ENCODE measurements at places on chromosomes 2 and 18.

DNA sequence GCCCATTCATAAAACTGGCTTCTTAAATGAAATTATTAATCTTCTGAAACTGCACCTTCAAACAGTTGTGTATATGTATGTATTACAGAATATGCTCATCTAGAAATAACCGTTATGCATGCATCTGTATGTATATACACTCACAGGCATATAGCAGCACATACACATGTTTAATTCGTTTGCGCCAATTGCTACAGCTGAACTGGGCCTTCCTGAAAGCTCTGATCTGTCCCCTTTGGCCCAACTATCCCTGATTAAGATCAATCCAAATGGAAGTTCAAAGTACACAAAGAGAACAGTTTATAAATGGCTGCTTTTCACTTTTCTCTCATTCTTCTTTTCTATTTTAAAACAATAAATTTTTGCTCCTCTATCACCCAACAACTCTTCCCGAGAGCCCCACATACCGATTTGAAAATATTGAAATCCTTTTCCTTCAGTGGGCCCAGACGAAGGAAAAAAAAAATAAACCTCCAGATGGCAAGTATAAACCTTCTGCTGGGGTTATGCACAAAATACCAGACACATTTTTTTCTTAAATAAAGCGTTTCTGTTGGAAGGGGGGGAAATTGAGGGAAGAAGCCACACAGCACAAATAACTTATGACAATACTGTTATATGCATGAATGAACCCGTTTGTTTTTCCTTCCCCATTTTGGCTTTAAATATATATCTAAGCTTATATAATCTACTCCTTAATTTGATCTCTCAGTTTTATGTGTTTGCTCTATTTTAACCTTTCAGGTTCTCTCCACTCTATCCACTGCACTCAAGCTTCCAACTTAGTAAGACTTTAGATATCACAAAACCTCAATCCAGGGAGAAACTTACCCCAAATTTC lies 267.3 kb downstream of the TCF4 start:
- no peak for DNase-seq

- DNase-seq, result no peak
Measured at GRCh38 chr18:27583466-27583865, 398.4 kb upstream of the CHST9 start.

GRCh38 chr2:96119389-96119751 lies 3.0 kb upstream of the ADRA2B start:
- DNase-seq, result no peak

DNA sequence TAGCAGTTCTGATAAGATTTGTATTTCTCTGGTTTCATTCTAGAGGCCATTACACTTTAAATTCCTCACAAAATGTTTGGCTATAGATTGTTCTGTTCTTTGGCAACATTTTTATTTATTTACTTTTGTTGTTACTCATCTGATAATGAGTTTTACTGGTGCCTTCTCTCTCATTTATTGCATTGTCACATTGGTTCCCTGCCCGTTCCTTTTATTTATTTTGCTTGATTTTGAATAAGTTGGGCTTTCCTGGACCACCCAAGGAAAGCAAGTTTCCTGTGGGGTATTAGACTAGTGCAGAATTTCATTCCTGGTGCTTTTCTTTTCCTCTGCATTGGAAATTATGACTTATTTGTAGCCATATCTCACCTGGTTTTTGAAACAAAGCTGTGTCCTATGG lies 232.0 kb downstream of the SOCS6 start:
- DNase-seq, result no peak

DNA sequence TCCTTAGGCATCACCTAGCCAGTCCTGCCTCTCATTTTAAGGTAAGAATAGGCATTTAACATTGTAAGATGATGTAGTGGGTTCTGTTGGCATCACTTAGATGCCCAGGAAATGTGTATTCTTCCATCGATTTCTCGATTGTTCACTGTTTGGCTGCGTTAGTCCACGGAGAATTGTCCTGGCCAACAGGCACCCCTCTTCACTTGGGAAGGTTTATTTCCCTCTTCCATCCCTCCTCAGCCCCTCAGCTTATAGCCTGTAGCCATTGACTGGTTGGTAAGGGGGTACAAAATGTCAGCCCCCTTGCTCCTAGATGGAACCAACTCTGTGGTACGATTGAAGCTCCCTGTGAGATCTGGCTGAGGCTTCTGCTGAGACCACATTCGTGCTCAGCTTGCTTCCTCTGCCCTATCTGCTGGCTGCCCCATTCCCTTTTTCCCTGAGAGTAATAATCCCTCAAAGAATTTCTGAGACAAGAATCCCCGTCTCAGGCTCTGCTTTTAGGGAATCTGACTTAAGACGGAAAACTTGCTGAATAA lies 43.4 kb downstream of the PLEKHA3 start:
- DNase-seq, result no peak

- no peak for DNase-seq
Measured at GRCh38 chr18:35089891-35090550, 48.8 kb downstream of the MAPRE2 start.

- DNase-seq, result no peak
Measured at GRCh38 chr2:128326346-128326745, 7.7 kb upstream of the HS6ST1 start.

DNA sequence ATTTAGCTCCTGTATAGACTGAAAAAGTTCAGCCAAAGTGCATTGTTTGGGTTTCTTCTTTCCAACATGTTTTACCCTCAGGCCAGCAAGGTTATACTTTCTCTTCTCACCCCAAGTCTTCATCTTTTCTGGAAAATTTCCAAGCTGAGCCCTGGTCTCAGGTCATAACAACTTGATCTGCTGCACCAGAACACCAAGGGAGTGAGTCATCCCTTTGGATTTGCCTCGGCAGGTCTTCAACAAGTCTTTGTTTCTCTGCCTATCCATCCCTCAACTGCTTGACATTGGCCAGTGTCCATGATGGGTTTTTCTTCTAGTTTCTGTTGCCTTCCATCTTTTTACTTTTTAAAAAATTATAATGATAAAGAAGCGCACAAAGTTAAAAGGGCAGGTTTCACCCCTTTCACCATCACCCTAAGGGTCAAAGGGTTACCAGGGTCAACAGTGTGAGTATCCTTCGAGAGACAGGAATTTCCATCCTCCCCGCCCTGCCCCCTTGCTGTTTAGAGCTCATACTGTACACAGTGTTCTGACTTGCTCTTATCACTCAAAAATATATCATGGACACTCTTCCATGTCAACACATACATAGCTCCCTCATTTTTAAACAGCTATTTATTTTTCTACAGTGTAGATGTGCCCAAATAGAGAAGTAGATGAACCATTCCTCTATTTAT lies 5.7 kb upstream of the SPATS2L start:
- DNase-seq, result no peak

GRCh38 chr2:101463911-101464641 lies 10.8 kb downstream of the RFX8 start:
- DNase-seq, result no peak

GRCh38 chr2:14288016-14288415 lies 344.5 kb upstream of the LRATD1 start:
- no peak for DNase-seq

DNA sequence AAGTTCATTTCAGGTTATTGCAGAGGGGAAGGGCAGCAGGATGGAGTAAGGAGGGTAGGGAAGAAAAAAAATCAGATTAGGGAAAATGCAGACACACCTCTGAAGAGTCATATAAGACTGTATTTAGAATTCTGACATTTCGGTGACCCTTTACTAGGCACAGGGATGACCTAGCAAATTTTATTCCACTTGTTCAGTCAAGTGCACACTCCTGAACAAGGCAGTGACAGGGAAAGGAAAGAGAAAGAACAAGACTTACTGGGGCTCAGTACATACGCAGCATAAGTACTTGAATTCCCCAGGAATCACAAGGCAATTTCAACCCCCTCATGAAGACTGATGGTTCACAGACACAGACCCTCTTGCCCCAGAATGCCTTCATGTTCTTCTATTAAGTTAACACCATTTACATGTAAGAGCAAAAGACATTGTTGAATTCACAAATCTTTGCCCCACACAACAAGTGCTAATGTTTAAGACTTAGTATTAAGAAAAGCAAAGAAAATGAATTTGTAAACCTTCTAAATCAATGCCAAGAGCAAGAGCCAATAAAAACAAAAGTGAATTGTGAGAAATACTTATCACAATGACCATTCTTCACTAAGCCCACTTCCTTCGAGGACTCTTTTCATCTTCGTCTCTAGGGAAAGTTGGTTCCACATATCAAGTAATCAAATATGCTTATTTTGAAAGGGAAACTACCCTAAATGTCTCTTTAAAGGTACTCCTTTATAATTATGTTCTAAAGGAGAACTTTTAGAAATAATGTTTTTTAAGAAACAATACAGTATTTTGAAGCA lies 47.0 kb downstream of the COBLL1 start:
- DNase-seq, result no peak

DNA sequence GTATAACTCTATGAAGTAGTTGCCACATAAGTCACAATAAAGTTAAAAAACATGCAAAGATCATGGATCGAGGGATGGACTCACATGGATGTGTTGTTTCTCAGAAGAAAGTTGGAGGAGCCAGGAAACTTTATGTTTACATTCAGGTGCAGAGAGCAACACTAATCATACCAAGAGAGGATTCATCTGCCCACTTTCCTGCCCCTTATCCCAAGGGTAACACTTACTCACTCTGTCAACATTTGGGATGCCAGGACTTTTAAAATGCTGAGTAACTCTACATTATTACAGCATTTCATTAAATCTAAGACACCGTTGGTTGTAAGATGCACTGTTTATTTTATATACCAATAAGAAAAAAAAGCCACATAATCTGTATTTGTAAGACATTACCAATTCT lies 170.4 kb downstream of the KCNE4 start:
- no peak for DNase-seq

- no peak for DNase-seq
Measured at GRCh38 chr18:50527636-50528307, 32.1 kb upstream of the MAPK4 start.

- DNase-seq, result peak; percentile 18
Measured at GRCh38 chr2:207692206-207693065, 19.0 kb upstream of the CCNYL1 start.

DNA sequence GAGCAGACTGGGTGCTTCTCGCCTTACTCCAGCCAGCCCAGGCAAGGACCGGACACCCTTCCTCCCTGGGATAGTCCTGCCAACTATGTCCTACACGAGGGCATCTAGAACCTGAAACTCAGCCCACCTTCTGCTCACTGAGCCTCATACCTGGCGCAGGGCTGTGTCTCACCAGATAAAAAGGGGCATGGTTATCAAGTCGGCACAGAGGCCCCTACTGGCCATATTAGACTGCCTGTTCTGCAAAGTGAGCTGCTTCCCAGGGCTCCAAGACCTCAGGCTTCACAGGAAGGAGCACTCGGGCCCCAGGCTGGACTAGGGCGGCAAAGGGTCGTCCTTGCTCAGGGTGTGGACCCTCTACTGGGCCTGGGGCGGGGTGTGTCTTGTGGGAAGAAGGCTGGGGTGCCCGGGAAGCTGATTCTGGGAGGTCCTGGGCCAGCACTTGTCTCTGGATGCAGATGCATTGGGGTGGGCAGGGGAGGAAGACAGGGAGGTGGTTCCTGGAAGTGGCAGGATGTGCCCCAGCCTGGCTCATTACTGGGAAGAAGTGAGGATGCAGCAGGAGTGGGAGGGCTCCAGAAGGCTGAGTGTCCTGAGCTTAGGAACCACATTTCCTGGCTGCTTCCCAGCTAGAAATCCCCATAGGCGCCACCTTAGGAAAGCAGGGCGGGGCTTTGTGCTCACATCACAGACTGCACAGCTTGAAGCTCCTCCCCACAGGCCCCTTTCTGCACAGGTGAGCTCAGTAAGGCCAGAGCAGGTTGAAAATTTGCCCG lies 19.6 kb downstream of the EHD3 start:
- no peak for DNase-seq

DNA sequence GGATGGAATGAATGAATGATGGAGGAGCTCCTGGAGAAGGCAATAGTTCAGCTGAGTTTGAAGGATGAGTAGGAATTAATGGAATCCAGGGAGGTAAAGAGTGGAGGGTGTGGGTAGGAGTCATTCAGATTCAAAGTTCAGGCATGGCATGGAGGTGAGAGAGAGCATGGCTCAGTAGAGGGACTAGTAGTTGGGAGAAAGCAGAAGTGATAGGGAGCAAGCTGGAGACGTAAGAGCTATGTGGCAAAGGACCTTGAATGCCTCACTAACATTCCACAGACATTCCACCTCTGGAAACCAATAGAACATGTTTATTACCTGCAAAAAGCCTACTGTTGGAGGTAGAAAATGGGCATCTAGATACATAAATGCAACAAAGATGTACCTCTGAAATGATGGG lies 170.1 kb downstream of the HAUS1 start:
- no peak for DNase-seq

- DNase-seq, result no peak
Measured at GRCh38 chr18:78517973-78518372, 461.6 kb upstream of the SALL3 start.

All from activated CD4-positive, CD25-positive, alpha-beta regulatory T cell treated with anti-CD3 and anti-CD28 coated beads, Interleukin-2, amount 50 U/mL, for 16 hours (primary cell).